ENCODE measurements at places on chromosomes 16 and 17. TPM values are rescaled to one million over a fixed set of nuclear protein-coding genes. Genes with fewer than 3 reads are reported as not detected.

The KRT20 gene
- not detected for total RNA-seq

The BICDL2 gene
- not detected for total RNA-seq

The TMEM94 gene
- 20.0 TPM for total RNA-seq

The SP6 gene
- total RNA-seq: 0.65 TPM

The KLHL36 gene
- total RNA-seq: 49.8 TPM

The C1QTNF8 gene
- total RNA-seq: not detected

The SALL1 gene
- under 0.01 TPM for total RNA-seq

The AGRP gene
- not detected for total RNA-seq

The SLC5A11 gene
- not detected for total RNA-seq

The CPHXL2 gene
- total RNA-seq: not detected

The NEK8 gene
- total RNA-seq: 1.3 TPM

The TNS4 gene
- not detected for total RNA-seq

The SLC35G6 gene
- total RNA-seq: not detected

The FBXO47 gene
- not detected for total RNA-seq

The HIC1 gene
- 32.0 TPM for total RNA-seq

The GCGR gene
- not detected for total RNA-seq

The PRDM7 gene
- not detected for total RNA-seq

The PRSS21 gene
- total RNA-seq: 0.40 TPM

The GNAO1 gene
- not detected for total RNA-seq

The MYH2 gene
- not detected for total RNA-seq

The B3GNT9 gene
- 6.3 TPM for total RNA-seq

The EFCAB13 gene
- 6.2 TPM for total RNA-seq

Measured in lung microvascular endothelial cell (primary cell).